EH (cell line): ENCODE measurements at places on chromosomes 13 and 19.

GRCh38 chr13:92590503-92590908, 636.1 kb upstream of the GPC6 start:
- no peak for DNase-seq

DNA sequence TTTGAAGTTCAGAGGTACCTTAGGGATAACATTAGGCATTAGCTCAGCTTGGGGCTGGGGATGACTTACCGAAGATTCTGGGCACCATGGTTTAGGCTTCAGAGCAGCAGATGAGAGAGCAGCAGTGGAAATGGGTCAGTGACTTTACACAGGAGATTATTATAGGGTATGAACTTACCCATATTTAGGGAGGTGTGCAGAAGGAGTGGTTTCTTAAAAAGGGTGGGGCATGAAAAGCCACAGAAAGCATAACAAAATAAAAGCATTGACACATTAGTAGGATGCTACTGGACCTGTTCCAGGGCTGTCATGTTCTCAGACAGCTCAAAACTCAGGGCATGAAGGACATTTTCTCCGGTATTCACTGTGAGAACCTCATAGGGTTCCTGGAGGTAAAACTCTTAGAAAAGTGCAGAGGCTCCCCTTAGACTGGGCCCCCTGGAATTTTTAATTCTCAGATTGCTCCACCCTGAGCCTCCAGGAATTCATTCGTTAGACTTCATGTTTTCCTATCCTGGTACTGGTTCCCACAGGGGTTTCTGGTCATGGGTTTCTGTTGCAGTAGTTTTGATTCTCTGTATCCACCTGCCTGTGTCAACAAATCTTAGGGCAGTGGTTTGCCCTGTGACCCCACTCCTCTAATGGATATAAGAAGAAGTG, 20.7 kb downstream of the IGFL1 start:
- no peak for DNase-seq

- peak; percentile 80 for DNase-seq
Observed at GRCh38 chr13:52348983-52349780, 56.8 kb downstream of the THSD1 start.

GRCh38 chr13:43558326-43558725, 228.4 kb downstream of the ENOX1 start:
- no peak for DNase-seq

- DNase-seq, result no peak
Observed at GRCh38 chr13:99963816-99964339, 7.7 kb downstream of the ZIC5 start.

- no peak for DNase-seq
Observed at GRCh38 chr19:42017040-42017439, 23.0 kb upstream of the ATP1A3 start.

DNA sequence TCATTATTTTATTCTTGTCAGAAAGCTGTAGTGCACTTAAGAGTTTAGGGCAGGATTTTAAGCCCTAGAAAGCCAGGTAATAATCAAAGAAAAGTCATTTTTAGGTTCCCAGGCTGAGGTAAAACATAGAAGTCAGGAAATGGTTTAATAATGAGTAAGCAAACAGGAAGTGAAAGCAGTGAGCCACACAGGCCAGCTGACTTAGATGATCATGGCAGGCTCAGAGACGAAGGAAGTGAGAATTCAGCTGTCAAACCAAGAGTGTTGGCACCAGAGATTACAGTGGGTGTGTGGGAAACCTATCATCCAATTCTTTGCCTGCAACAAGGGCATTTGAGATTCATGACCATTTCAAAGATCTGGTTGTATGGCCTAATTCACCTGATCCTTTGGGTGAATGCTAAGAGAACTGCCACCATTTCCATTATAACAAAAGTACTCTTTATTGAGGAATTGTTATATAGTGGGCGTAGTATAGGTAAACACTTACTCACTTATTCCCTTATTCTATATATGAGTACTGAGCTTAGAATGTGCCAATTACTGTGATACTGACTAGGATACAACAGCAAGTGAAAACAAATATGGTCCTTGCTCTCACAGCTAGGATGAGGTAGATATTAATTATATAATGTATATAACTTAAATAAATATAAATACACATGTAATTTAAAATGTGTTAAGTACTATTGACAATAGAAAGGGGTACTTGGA, 103.7 kb upstream of the EDNRB start:
- DNase-seq, result peak; percentile 57

GRCh38 chr19:6530386-6531162, at the start of gene TNFSF9:
TNFSF9 (plus strand) TSS chr19:6531026; CDS start chr19:6531037, 11 bp downstream.
- DNase-seq, result peak; percentile 86

DNA sequence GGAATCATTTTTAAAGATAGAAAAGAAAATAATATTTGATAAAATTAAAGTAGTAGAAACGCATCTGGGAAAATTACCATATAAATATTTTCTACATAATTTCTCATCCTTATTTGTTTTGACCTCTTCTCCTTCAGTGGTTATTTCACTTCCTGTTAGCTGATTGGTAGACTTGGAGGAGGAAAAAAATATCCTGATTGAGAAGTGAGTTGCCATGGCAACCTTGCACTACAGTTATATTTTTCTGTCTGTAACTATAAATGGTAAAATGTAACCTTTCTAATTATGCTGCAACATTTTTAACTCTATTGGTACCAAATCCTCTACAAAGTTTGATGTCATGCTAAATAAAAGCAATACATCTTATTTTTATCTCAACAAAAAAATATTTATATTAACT, 45.2 kb downstream of the SCEL start:
- DNase-seq, result no peak

- DNase-seq, result no peak
Observed at GRCh38 chr13:74103970-74104555, 30.1 kb downstream of the KLF12 start.

- no peak for DNase-seq
Observed at GRCh38 chr19:1035998-1036621, 3.8 kb upstream of the ABCA7 start.

DNA sequence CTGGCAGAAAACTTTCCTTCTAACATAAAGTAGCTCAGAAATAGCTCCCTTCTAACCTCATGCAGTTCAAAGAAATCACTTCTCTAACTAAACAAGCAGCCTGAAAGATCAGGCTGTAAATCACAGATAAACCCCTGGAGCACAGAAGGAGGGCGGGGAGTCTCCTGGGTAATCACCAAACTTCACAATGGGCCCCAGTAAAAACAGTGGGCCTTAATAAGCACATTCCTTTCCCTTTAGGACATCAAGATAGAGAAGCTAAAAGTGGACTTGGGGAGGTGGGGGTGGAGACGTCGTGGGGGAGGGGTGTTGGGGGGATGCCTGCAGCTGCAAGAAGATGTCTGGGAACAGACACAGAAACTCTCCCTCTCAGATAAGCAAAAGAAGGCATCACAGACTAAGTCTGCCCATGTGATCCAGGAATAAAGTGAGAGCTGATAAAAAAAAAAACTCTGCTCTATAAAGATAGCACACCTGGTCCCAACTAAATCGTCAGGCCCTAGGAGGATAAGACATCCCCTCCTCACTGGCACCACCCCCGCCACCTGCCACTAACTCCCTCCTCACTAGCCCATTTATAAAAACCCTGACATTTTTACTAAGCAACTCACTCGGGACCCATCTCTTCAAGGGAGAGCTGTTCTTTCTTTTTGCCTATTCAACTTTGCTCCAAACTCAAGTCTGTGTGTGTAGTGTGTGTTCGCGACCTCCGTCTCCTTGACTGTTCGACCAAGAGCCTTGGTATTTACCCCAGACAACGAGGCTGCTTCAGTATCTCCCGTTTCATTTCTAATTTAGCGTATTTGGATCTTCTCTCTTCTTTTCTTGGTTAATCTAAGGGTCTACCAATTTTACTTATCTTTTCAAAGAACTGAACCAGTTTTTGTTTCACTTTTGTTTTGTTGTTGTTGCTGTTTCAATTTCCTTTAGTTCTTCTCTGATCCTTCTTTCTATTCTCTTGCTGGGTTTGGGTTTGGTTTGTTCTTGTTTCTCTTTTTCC, 31.7 kb downstream of the DNAJC15 start:
- peak; percentile 93 for DNase-seq

DNA sequence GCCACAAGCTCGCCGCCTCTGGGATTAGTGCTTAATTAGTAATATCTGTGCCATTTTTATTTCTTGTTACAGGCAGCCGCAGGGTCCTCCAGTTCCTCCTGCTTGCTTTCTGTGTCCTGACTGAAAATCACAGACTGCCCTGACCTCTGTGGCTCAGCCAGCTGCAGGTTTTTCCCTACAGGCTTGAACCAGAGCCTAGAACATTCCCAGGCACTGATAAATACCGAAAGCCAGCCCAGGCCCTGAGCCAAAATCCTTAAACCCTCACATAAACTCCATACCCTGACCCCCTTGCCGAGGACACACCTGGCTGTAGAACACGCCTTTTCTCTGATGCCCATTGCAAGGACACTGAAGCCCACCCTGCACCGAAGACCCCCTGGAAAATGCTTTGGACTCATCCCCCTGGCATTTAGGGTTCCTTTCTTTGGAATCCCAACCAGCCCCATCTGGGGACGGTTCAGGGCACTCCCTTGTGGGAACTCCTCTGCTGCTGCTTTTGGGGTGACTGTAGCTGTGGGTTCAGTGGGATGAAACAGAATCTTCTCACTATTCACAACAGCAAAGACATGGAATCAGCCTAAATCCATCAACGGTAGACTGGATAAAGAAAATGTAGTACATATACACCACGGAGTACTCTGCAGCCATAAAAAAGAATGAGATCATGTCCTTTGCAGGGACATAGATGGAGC, 15.5 kb downstream of the DPP9 start:
- DNase-seq, result peak; percentile 66

DNA sequence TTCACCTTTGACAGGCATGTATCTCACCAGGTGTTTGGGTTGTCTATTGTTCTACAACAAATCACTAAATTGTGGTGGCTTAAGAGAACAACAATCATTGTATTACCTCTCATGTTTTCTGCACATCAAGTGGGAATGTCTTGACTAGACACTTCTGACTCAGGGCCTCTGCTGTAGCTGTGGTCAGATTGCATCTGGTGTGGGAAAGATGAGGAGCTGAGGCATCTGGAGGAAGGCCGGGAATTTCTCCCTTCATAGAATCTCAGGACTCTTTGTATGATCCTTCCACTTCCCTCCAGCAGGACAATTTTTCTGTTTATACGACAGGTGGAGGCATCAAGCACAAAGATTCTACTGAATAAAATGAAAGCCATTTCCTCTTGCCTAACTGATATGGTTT, 511.8 kb upstream of the NBEA start:
- peak; percentile 53 for DNase-seq

- no peak for DNase-seq
Observed at GRCh38 chr19:32688311-32688710, 3.3 kb upstream of the NUDT19 start.

GRCh38 chr13:110176431-110176830, 130.5 kb downstream of the COL4A1 start:
- DNase-seq, result no peak

DNA sequence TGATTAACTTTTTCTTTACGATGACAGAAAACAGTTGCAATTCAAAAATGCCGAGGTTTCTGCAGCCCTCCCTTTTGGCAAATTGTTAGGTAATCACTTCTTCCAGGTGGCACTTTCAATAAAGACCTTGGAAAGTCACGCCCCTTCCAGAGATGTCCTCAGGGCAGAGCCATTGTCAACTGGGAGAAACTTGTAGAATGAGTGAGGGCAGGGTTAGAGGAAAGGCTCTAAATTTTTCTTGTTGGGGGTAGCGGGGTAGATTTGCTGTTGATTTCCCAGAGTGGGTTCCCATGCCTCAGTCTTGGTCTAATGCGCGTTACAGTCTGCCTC, 421.1 kb downstream of the FGF9 start:
- no peak for DNase-seq

DNA sequence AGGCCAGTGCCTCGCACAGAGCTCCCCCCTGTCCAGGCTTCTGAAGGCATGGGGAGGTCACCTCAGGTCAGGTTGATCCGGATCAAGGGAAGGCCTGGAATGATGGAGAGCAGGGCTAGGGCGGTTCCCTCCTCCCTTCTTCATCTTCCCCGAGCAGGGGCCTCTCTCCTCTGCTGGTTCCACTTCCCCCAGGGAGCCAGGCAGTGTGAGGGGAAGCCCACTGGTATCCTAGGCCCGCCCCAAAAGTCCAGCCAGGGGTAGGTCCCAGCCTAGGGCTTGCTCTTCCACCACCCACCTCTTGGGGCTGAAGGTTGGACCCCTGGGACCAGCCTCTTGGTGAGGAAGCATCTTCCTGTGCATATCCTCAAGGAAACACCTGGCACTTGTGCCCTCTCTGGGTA, 16.4 kb upstream of the PRR19 start:
- no peak for DNase-seq

DNA sequence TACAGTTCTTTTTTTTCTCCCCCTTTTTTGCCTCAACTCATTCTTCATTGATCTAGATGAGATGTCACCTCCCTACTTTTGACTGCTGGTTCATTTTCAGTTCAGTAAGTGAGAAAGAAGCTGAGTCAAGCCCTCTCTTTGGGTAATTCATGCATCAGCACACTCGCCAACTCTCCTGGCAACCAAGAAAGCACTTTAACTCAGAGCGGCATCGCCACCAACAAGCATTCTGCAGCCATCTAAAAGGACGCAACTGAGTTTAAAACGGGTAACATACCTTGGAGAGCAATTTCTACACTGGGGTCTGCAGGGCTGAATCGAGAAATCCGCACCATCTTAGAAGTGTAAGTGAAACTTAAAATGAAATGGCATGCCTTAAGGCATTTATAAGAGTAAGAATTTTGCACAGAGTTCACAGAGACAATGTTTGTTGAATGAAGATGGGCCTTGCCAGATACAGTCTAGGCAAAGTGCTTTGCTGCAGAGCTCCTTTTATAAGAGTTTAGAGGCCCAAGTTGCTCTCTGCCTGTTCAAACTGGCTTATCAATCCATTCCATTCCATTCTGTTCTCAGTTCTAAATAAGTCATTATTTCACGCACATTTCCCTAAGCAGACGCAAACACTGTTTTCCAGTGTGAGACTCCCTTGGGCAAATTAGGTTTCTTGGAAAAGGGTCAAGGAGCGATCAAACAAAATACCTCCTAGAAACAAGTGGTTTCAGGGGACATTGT, 338.0 kb downstream of the ENOX1 start:
- DNase-seq, result no peak

DNA sequence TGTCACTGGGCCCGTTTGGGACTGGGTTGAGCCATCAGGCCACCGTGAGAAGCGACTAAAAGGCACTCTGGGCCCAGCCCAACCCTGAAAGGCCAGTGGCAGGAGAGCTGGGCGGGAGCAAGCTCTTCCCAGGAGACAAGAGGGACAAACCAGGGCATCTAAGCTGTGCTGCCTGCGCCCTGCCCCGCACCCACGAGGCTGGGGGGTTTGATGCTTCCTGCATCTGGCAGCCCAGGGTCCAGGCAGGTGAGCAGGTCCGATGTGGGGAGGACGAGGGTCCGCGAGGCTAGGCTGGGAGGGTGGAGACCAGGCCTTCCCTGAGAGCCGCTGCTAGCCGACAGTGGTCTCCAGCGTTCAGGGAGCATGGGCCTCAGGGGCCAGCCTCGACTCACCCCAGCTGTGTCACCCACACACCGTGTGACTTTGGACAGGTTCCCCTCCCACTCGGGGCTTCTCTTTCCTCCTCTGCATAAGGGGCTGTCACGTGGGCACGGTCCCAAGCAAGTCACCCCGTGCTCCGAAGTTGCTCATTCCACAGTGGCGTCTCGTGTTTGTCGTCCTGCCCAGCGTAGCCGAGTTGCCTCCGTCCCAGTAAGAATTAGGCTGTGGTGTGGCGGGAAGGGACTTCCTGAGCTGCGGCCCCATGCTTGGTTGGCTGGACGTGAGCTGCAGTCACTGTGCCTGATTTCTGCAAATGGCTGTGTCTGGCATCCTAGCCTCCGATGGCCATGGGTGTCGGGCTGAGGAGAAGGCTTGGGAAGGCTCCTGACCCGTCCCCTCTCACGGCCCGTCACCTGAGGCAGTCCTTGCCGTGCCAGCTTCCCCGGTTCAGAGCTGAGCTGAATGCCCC, 15.8 kb downstream of the PLIN4 start:
- DNase-seq, result no peak
